CD4-positive, alpha-beta T cell treated with Interleukin-1 beta for 1 hour (primary cell): ENCODE measurements at places on chromosomes 6 and 20.

DNA sequence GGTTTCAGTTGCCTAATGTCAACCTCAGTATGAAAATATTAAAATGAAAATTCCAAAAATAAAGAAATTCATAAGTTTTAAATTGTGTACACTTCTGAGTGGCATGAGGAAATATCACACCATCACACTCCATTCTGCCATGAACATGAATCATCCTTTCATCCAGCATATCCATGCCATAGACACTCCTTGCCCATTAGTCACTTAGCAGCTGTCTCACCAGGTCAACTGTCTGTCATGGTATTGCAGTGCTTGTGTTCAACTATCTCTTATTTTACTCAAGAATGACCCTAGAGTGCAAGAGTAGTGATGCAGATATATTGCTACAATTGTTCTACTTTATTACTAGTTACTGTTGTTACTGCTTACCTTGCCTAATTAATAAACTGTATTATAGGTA lies 712.4 kb downstream of the EPHA7 start:
- DNase-seq, result no peak

- DNase-seq, result no peak
Measured at GRCh38 chr6:37868447-37868825, 48.9 kb downstream of the ZFAND3 start.

- no peak for DNase-seq
Measured at GRCh38 chr20:25421102-25421501, 13.6 kb downstream of the GINS1 start.

GRCh38 chr20:53804920-53805894 lies 211.6 kb upstream of the ZNF217 start:
- DNase-seq, result no peak

DNA sequence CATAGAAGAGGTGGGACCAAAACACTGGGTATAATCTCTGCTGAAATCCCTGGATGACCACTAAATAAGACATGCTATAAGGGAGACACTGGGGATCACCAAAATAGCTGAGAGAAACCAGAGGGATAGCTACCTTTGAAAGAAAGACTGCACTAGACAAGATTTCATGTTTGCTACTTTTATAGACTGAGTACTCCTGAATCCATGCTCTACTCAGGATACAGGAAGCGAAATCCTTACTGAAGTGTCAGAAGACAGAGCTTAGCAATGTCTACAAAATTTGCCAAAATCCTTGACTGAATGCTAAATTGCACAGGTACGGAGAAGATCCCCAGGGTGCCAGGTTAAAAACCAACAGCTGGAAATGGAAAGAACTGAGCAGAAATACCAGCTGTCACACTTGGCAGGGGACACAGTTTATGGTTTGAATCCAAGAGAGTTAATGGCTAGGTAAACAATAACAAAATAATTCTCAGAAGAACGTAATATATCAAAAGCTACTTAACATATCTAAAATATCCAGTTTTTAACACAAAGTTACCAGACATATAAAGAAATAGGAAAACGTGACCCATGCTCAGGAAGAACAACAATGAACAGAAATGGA lies 125.4 kb downstream of the MAN1A1 start:
- DNase-seq, result no peak
